ENCODE measurements at places on chromosomes 7 and 10.

GRCh38 chr10:33321516-33321915, 13.0 kb downstream of the NRP1 start:
- no peak for DNase-seq

DNA sequence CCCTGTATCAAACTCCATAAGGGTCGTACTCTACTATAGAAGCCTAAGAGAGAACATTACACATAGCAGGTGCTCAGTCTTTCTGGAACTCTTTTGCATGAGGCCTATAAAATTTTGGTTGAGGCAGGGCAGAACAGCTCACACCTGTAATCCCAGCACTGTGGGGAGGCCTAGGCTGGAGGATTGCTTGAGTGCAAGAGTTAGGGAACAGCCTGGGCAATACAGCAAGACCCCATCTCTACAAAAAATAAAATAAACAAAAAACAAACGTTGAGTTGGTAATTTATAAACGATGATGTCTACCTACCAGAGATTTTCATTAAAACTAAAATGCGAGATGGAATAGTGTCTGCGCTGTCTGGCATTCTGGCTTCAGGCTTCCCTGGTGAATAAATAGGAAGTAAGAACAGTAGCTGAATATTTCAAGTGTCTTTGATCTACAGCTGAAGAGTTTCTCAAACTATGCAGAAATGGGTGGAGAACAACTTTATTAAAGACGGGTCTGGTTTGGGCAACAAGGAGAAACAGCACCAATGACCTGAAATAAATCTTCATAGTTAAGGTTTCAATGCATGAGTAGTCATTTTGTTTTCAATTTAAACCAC, 774 bp downstream of the PON2 start:
- no peak for DNase-seq

DNA sequence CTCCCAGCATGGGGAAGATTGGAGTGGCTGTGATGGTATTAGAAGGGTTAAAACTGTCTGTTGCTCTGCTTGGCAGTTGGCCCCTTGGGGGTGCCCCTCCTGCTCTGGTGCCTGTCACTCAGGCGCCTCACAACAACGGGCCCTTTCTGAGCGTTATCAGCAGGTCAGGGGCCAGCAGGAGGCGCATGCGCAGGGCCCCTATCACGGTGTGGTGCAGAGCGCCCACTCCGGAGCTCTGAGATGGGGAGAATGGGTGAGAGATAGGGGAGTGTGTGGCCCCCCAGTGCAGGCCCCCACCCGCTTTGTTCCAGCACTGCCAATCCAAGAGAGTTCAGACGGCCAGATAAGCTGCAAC, 24.8 kb downstream of the GBX1 start:
- no peak for DNase-seq

GRCh38 chr7:66099551-66100407, 14.9 kb upstream of the CRCP start:
- no peak for DNase-seq

DNA sequence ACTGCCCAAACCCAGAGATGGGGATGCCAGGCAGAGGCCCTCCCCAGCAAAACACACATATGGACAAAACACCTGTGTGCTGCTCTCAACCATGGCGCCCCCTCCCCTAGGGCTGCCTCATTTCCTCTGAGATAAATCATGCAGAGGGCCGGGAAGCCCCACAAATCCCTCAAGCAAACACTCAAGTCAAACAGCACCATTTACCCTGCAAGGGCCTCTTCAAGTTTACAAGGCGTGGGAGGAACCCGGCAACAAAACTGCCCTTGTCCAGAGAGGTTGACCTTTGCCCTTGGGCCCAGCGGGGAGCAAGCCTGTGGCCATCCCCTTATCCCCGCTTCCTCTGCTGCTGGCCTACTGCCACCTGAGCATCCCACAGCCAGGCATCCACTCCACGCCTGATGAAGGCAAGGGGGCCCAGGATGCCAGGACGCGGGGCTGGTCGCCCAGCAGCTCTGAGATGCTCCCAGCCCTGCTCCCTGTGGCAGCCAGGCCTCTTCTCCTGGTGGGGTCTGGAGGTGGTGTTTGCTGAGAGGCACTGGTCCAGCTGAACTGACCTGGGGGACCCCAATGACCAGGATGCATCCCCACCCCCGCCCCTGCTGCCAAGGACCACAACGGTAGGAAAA, 77.4 kb downstream of the DLG5 start:
- DNase-seq = no peak

DNA sequence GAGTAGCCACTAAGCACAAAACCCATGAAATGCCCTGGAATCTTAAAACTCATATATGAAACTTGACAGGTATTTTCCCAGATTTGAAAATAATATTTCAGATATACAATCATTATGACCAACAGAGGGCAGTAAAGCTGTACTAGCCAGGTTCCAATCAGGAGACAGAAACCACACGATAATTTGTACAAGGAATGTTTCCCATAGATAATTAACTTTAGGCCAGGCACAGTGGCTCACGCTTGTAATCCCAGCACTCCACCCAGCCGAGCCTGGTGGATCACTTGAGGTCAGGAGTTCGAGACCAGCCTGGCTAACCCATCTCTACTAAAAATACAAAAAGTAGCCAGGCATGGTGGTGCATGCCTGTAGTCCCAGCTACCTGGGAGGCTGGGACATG, 31.0 kb upstream of the NUB1 start:
- no peak for DNase-seq

DNA sequence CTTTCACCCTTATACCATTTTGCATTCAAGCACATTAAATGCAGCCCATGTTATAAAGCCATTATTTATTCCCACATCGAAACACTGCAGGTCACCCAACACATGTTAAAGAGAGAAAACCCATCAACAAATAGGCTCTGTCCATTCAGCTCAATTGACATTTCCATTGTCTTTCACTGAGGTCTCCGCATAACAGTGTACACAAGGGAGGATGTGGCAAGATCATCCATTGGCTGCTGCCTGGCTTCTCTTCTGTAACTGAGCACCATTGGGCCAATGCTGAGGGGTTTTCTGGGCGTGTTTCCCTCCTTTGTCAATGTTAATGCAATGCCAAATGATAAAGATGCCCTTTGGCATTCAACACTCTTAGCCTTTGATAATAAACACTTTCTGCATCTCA, 278.1 kb upstream of the SP4 start:
- DNase-seq = no peak

DNA sequence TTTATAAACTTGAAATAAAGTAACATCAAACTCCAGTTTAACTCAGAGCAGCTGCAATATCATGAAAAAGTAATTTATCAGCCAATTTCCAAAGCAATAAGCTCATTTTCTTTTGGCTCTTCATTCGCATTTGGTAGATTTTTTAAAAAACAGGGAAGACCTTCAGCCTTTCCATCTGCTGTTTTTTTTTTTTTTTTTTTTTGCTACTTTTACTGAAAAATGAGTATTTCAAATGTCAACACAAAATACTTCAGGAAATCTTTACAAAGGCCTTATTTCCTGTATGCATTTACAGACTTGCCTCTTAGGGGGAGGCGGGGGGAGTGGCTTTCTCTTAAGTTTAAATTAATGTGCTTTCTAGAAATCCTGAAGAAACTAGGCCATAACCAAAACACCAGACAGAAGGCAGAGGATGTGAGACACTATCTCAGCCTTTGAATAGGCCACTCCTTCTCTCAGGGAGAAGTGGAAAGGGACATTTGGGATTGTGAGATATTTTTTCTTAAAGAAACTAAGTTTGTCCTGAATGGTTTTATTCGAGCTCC, 91.8 kb downstream of the COL28A1 start:
- no peak for DNase-seq

GRCh38 chr10:132965411-132966057, 23.2 kb upstream of the CFAP46 start:
- DNase-seq = no peak

- DNase-seq = no peak
These were observed 503.0 kb upstream of the FOXK1 start for GRCh38 chr7:4178916-4179687.

DNA sequence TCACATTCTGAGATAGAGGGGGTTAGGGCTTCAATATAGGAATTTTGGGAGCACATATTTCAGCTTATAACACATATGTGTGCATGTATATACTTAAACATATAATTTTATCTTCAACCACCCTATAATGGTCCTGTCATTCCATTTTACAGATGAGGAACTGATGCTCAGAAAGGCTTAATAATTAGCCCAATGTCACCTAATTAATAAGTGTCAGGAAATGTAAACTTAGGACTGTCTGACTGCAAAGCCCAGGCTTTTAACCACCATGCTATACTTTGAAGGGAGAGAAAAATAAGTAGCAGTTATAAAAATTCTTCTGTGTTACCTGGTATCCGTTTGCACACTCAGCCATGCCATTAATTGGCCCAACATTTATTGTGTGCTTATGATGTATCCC, 172.6 kb downstream of the SKIDA1 start:
- DNase-seq = no peak

GRCh38 chr7:22452142-22452959, 47.6 kb downstream of the STEAP1B start:
- DNase-seq = no peak

- no peak for DNase-seq
These were observed 25.8 kb downstream of the AKR1C8 start for GRCh38 chr10:5159126-5159525.
